Activated CD8-positive, alpha-beta T cell treated with anti-CD3 and anti-CD28 coated beads, Interleukin-2, amount 10 ng/mL, durations not matched to agents 7 days and 5 days (primary cell): ENCODE measurements at places on chromosomes 3 and 15. TPM values are rescaled to one million over a fixed set of nuclear protein-coding genes. Genes with fewer than 3 reads are reported as not detected.

LRRIQ4 gene
- 0.13 TPM for total RNA-seq

PLA2G4B gene
- total RNA-seq = 8.9 TPM

TLR9 gene
- total RNA-seq = 0.52 TPM

CGNL1 gene
- not detected for total RNA-seq

AP3S2 gene
- 25.5 TPM for total RNA-seq

CASR gene
- not detected for total RNA-seq

PDE8A gene
- 12.6 TPM for total RNA-seq

SLC27A2 gene
- total RNA-seq = 11.6 TPM

CACNA1D gene
- total RNA-seq = 0.32 TPM

DNA sequence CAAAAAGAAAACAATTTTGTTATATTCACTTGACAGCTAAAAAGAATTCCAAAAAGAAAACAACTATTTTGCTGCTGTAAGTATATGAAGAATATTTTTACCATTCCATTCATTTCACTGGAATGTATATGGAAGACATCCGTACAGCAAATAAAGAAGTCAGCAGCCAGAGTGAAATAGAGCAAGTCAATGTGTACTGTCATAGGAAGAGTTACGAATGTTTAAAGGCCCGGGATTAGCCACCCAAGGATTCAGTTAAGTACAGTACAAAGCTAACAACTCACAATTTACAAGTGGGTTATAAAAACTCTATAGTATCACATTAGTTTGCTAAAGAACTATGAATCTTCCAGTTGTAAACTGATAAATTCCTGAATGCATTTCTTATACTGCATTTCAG, 14.4 kb upstream of the XXYLT1 start:
- no peak for DNase-seq

DNA sequence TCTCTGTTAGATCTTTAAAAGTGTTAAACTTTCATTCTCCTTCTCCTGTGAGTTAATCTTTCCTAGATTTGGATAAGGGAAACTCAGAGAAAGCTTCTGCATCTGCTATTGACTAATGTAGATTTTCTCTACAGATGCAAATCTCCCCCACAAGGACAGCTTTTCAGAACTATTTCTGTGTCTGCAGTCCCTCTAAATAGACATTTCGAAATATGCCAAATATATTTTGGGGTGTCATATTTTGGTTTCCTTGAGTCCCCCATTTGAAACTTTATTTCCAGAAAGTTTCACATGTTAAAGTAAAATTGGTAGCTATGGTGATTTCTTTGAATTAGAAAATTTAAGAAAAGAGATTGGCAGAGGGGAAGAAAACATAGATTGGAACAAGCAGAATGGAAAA, 852.3 kb upstream of the ALCAM start:
- DNase-seq = no peak

DNA sequence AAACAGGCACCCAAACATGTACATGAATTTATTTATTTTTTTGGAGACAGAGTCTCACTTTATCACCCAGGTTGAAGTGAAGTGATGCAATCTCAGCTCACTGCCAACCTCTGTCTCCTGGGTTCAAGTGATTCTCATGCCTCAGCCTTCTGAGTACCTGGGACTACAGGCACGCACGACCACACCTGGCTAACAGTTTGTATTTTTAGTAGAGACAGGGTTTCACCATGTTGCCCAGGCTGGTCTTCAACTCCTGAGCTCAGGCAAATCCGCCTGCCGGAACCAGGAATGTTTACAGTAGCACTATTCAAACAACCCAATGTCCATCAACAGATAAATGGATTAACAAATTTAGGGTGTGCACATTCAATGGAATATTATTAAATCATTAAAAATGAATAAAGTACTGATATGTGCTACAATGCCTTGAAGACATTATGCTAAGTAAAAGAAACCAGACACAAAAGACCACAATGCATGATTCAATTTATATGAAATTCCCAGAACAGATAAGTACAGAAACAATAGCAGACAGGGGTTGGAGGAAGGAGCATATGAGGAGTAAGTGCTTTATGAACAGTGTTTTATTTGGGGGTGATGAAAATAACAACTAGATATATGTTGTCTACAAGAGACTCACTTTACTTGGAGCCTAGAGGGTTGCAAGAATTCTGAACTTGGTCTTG, 1.3 kb downstream of the LEO1 start:
- DNase-seq = no peak

GRCh38 chr3:184815046-184815930, 3.3 kb downstream of the VPS8 start:
- peak; percentile 50 for DNase-seq

DNA sequence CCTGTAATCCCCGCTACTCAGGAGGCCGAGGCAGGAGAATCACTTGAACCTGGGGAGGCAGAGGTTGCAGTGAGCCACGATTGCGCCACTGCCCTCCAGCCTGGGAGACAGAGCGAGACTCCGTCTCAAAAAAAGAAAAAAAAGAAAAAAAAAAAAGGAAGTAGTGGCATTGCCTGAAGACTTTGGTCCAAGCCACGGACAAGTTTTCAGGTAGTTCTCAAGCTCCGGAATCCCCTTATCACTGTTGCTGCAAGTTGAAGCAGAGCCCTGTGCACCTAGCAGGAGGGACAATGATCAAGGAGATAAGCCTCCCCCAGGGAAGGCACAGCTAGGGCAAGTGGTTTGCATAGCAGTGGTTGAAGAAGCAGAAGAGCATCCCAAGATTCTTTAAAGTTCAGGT, 97.6 kb downstream of the MEX3B start:
- no peak for DNase-seq

DNA sequence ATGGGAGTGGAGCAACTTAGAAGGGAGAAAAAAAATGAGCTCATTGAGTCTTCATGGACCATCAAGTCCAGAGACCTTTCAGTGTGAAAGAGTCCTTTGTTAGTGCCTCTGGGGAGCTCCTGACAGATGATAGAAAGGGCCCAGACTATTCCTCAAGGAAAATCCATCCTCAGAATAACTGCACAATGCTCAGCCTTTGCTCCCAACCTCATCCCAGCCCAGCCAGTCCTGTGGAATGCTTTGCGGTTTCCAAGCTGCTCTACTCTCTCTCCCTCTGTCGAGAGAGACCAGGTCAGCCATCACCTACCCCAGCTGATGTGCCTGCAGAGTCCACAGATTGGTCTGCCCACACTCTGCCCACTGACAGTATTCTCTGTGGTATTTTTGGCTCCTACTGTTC, 406.2 kb downstream of the MFSD1 start:
- DNase-seq = no peak

- no peak for DNase-seq
These were observed 5.9 kb downstream of the ZSCAN2 start for GRCh38 chr15:84606653-84607120.

- DNase-seq = no peak
These were observed 6.4 kb downstream of the SMAD6 start for GRCh38 chr15:66708389-66708788.

GRCh38 chr3:61665987-61666386, 104.6 kb downstream of the PTPRG start:
- no peak for DNase-seq

- DNase-seq = no peak
These were observed 110.1 kb upstream of the PLXNA1 start for GRCh38 chr3:126872701-126873342.

DNA sequence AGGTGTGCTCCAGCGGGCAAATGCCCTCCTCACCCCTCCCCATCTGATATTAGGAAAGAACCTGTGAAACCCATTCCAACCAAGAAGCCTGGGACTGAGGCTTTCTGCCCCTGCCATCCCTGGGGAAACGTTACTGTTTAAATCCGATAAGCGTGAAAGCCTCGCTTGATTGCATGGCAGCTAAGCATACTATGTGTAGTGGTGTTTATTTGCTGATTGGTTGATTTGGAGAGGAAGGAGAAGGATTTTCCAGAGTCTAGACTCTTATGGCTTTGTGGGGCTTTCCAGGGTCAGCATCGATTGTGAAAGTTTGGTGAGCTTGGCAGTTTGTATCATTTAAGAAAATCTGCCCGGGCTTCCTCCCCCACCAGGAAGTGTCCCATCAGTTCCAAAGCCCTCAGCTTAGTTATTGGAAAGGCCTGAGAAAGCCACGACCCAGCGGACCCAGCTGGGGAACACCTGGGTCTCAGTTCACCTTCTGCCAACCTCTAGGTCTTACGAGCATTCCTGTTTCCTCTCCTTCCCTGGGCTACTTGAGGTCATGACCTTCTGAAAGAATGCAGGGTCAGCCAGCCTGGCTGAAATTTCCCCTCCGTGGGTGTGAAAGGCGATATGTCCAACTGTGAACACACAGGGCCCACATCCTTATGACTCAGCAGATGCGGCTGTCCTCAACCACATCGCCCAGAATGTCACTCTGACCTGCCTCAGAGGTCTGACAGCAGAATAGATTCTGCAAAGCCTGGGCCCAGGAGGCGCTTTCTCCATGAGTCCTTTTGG, 62.8 kb upstream of the HERC1 start:
- DNase-seq = peak; percentile 62

DNA sequence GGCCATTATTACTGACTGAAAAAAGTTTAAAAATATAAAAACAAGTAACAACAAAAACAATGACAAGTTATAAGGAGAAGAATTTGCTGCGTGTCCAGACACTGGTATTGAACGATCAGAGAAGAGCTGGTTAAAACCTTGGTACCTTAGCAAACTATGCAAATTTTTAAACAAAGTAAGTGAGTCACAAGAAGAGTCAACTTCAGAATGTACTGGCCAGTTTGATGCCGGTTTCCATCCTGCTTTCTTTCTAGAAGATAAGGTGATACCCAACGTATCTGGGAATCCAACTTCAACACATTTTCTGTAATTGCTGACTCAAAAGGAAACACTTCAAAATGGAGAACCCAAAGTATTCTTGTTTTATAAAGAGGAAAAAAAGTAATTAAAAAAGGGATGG, 49.8 kb downstream of the RUBCN start:
- no peak for DNase-seq

GRCh38 chr3:48652923-48653715, 9.6 kb downstream of the CELSR3 start:
- no peak for DNase-seq

- DNase-seq = no peak
These were observed 8.2 kb upstream of the RTP4 start for GRCh38 chr3:187359798-187360486.

DNA sequence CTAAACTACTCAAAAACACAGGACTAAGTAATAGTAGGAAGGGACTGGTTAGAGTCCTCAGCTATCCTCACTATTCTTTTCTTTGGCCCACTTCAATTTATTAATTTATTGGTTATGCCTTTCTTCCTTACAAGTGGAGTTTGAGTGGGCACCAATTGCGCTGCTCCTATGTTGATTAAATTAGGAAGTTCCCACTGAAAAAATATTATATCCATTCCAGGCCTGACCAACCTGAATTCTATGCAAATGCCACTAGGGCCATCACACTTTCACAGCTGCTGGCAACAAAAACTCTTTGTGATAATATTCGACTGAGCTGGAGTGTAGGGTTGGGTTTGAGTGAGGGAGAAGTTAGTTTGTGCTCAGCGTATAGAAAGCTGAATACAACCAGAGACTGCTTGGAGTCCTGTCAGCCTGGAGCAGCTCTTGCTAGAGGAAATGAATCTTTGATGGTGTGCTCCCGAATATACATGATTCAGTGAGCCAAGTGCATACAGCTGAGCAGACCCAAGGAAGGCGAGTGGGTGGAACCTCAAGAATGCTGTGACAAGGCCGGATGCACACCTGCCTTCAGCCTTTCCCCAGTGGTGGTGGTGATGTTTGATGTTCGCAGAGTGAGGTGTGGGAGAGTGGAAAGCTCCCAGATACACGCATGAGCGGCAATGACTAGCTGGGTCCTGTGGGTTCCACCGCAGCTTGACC, 1.5 kb downstream of the ARHGEF3 start:
- DNase-seq = peak; percentile 84

- no peak for DNase-seq
These were observed 12.2 kb upstream of the ATP2B2 start for GRCh38 chr3:10517627-10518026.

- DNase-seq = no peak
These were observed 7.5 kb downstream of the CDC25A start for GRCh38 chr3:48180531-48181253.

- no peak for DNase-seq
These were observed 75.9 kb upstream of the FGF12 start for GRCh38 chr3:192802957-192803899.

GRCh38 chr15:68784206-68784605, 36.5 kb downstream of the ANP32A start:
- DNase-seq = no peak

GRCh38 chr3:188431553-188431952, 277.6 kb downstream of the LPP start:
- DNase-seq = no peak

- no peak for DNase-seq
These were observed 80.2 kb upstream of the ACP3 start for GRCh38 chr3:132236701-132237651.

GRCh38 chr3:65658401-65658800, 380.3 kb downstream of the MAGI1 start:
- DNase-seq = no peak

- DNase-seq = no peak
These were observed 42.8 kb downstream of the NKIRAS1 start for GRCh38 chr3:23873941-23874340.

DNA sequence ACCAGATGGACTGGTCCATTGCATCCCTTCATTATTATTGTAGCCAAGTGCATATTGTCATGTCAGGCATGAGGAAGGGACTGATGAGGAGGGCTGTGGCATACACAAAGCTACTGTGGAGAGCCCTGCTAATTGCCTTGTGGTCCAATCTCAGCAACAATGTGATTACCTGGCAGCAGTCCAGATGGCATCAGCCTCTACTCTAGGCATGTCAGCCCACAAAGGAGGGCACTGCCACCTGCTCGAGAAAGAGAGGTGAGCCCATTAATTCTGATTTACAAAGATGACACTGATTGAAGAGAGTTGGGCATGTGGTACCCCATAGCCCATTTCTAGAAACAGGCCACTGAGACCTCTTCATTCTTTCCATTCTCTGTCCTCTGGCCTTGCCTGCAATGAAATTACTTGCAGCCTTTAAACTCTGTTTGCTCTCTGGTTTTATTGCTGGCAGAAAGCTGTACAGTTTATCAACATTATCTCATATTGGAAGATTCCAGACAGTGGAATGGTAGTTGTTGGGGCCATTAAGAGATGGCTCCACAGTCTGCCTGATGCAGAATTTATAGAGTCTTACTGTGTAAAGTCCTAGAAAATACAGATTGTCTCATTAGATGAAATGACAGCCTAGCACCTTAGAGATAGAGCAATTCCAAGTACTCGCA, 307.7 kb downstream of the ARPP21 start:
- no peak for DNase-seq

GRCh38 chr3:190768891-190769290, 93.6 kb downstream of the GMNC start:
- DNase-seq = no peak

GRCh38 chr3:52495777-52496602, 852 bp downstream of the STAB1 start:
- no peak for DNase-seq

GRCh38 chr3:49295489-49296058, 18.5 kb upstream of the C3orf62 start:
- DNase-seq = peak; percentile 46

GRCh38 chr3:49668861-49669260, 5.3 kb upstream of the APEH start:
- no peak for DNase-seq

GRCh38 chr15:59812889-59813288, 123.8 kb upstream of the BNIP2 start:
- no peak for DNase-seq

GRCh38 chr3:4793311-4793710, 185.9 kb upstream of the BHLHE40 start:
- no peak for DNase-seq
